NCI-H510A (cell line): ENCODE measurements at places on chromosomes 5 and 9.

- no peak for DNase-seq
These were observed 48.8 kb downstream of the SLC1A3 start for GRCh38 chr5:36655161-36655560.

- DNase-seq = no peak
These were observed 2.3 kb upstream of the IRX2 start for GRCh38 chr5:2753452-2754420.

DNA sequence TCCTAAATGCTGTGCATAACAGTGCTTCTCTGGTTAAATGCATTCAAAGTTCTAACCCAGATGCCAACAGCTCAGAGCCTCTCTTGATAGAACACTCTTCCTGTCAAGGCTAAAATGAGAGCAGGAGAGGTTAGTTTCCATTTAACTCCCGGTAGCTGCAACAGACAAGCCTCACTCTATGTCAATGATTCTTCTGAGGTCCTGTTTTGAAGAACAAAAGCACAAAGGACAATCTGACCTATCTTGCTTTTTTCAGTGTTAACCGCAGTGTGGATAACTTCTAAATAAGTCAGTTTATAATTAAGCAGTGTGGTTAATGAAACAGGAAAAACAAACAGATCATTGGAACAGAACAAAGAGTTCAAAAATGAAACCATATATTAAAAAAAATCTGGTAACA lies 80.7 kb downstream of the ANKRD55 start:
- no peak for DNase-seq

- DNase-seq = no peak
These were observed 26.0 kb upstream of the SYK start for GRCh38 chr9:90775657-90776056.

GRCh38 chr5:161373345-161373707 lies 173.2 kb downstream of the GABRB2 start:
- no peak for DNase-seq

- DNase-seq = no peak
These were observed 116.4 kb downstream of the NTRK2 start for GRCh38 chr9:84785792-84786547.

DNA sequence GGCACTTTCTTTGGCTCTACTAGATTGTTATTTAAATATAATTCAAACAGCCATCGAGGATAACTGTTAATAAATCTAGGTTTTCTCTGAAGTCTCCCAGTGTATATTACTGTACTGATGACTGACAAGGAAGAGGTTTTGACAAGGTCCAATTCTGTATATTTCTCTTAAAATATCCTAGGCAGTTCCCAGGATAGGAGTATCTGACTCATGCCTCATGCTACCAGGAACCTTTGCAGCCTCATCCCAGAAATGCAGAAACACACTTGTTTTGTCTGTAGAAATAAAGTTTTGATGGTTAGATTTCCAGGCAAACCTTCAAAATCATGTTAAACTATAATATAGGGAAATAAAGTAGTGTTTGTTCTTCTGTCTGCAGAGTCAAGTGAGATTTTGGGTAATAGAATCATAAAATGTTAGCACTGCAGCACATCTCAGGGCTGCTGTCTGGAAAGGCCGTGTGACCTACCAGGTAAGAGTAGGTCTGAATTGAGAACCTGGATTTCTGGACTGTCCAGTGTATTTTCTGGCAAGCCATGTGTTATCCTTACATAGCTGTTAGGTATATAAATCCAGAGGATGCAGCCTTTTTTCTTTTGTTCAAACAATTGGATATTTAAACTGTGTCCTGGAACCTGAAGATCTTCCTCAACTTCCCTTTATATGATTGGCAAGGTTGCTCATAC lies 8.3 kb downstream of the UBE2D2 start:
- DNase-seq = no peak

GRCh38 chr5:175638305-175638704 lies 19.6 kb upstream of the HRH2 start:
- no peak for DNase-seq

DNA sequence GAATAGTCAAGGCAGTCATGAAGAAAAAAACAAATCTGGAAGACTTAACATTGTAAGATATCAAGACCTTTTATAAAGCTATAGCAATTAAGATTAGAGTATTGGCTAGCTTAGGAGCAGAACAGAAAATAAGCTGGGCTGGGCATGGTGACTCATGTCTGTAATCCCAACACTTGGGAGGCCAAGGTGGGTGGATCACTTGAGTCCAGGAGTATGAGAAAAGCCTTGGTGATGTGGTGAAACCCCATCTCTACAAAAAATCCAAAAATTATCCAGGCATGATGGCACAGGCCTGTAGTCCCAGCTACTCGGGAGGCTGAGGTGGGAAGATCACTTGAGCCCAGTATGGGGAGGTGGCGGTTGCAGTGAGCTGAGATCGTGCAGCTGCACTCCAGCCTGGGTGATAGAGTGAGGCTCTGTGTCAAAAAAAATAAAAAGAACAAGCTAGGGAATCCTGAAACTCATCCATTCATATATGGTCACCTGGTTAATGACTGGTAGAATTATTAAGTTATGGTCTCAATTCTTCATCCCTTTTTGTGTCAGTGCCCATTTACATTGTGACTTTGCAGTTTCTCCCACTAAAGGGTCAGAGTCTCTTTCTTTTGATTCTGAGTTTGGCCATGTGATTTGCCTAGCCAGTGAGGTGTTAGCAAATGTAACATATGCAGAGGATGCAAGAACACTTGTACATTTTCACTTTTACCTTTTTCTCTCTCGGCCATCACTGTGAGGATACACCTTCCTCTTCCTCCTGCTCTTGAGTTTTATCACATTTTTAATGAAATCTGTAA lies 144.6 kb upstream of the SGCD start:
- DNase-seq = no peak

DNA sequence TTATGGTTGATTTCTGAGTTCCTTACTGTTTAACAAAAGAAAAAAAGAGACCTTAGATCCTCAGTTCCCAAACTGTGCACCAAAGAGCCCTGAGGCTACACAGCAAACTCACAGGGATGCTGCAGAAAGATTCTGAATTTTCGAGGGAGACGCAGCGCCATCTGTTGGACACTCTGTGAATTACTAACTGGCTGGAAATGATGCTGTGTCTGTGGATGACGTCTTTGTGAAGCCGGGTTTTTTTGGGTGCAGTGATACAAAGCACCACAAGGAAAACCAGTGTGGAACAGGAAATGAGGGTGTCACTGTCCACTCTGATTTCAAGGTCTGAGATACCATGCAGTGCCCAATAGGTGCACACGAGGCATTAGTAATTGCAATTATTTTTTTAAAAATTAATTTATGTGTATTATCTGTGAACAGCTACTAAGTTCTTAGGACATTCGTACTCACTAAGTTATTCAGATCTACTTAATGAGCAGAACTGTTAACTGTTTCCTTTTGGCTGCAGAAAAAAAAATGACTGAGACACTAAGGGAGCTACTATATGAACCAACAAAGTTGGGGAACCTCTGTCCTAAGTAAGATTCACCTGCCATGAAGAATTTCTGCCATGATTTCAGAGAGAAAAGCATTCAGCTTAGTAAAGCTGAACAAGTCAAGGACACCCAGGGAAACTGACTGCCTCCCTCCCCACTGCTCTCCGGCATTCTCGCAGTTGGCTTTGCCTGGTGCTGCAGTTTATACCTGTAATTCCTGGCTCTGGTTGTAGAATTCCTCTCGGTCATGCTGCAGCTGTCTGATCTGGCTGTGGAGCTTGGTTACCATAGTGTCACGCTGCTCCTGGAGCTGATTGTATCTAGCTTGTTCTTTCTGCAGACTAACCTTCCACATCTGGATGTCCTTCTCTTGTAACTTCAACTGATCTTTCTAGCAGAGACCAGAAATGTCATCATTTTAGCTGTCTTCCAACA lies 23.4 kb downstream of the SPACA9 start:
- DNase-seq = no peak

GRCh38 chr9:105050296-105050695 lies 122.3 kb upstream of the ABCA1 start:
- no peak for DNase-seq

- no peak for DNase-seq
These were observed 119.9 kb downstream of the ADAMTS2 start for GRCh38 chr5:179225387-179225786.

- DNase-seq = no peak
These were observed 122.3 kb upstream of the RAI14 start for GRCh38 chr5:34533582-34534522.

- no peak for DNase-seq
These were observed 47.7 kb downstream of the PWWP2A start for GRCh38 chr5:160071516-160071915.

DNA sequence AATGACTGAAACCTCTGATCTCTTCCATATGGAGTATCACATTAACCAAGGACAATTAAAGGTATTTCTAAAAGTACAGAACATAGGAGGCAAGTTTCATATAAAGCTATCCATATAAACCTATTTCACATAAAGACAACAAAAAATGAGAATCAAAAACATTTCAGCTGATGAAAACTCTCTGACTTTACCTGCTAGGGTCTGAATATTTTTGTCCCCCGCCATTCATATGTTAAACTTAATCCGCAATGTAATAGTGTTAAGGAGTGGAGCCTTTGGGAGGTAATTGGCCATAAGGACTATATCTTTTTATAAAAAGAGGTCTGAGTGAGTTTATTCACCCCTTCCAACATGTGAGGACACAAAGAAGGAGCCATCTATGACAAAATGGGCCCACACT lies 788.5 kb downstream of the DTWD2 start:
- DNase-seq = no peak

- DNase-seq = no peak
These were observed 213.7 kb downstream of the FSTL4 start for GRCh38 chr5:133398646-133399101.

- no peak for DNase-seq
These were observed 6.7 kb downstream of the NCBP1 start for GRCh38 chr9:97640325-97640724.

GRCh38 chr5:149719666-149720065 lies 10.4 kb upstream of the PPARGC1B start:
- DNase-seq = no peak

DNA sequence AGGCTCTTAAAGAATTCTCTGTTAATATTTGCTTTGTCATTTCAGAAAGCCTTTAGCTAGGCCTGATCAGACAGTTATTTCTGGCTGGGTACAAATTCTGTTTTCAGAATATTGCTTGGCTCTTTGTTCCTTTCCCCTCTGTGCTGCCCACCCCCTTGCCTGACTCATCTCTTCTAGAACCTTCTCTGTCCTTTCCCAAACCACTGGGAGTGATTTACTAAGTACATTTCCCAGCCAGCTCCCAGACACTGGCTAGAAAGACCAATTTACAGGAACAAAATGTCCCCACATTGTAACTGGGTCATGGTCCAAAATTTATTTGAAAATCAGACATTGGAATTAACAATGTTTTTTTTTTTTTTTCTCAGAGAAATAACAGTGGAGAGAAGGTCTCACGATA lies 133.1 kb upstream of the MAP1B start:
- DNase-seq = no peak

DNA sequence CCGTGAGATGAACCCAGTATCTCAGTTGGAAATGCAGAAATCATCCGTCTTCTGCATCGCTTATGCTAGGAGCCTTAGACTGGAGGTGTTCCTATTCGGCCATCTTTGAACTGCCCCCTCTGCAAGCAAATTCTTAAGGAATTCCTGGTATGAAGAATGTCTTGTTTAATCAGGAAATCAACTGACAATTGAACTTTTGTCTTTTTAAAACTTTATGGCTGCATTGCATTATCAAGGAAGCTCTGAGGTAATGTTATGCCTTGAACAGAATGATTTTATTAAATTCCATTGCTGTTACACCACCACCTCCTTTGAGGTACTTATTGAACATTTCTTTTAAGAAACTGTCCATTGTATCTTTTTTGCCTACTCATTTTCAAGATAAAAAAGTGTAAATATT lies 1915.7 kb upstream of the CDH9 start:
- no peak for DNase-seq

GRCh38 chr5:16108418-16108817 lies 71.2 kb downstream of the MARCHF11 start:
- peak; percentile 42 for DNase-seq

DNA sequence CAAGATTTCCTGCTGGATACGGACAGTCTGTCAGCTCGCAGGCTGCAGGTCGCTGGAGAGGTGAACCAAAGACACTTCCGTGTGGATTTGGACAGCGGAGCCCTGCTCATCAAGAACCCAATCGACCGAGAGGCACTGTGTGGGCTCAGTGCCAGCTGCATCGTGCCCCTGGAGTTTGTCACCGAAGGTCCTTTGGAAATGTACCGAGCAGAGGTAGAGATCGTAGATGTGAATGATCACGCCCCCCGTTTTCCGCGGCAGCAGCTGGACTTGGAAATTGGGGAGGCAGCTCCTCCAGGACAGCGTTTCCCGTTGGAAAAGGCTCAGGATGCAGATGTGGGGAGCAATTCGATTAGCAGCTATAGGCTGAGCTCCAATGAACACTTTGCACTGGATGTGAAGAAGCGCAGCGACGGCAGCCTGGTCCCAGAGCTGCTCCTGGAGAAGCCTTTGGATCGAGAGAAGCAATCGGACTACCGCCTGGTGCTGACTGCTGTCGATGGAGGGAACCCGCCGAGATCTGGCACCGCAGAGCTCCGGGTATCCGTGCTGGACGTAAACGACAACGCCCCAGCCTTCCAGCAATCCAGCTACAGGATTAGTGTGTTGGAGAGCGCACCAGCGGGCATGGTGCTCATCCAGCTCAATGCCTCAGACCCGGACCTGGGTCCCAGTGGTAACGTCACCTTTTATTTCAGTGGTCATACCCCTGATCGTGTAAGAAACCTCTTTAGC lies 658 bp downstream of the PCDHGC4 start:
- no peak for DNase-seq

DNA sequence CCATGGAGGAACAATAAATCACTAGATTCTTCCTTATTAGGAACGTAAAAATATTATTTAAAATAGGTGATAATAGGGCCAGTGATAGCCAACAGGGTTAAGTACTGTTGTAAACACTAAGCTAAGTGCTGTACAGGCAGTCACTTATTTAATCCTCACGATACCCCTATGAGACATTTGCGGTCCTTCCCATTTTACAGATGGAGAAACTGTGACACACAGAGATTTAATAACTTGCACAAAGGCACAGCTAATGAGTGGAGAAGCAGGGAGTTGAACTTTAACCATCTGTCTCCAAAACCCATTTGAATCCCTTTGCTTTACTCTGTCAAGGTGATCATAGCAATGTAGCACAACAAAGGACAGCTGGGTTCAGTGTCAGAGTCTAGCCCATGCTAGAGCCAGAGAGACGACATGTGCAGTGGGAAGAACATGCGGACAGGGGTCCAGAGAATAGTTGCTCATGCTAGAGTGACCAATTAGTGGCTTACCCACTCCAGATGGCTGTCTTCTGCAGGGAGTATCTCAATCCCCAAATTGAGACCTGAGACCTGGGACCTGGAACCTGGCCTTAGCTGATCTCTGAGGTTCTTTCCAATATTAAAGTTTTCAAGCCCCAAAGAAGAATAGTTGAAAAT lies 28.9 kb downstream of the STXBP1 start:
- DNase-seq = no peak

DNA sequence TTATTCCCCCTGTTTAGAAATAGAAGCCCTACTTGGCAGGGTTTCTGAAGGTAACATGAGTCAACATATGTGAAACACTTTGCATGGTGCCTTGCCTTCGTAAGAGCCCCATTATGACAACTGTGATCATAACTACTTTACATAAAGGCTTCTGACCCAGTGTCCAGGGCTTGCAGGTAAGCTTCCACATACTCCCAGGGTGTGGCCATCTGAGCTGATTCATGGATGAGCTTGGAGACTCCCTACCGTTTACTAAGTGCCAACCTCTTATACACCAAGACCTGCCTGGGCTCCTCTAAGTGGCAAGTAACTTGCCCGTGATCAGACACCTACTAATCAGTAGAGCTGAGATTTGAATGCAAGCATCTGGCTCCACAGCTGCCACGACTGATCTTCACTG lies 62.8 kb upstream of the C5orf58 start:
- DNase-seq = no peak
